ENCODE measurements at places on chromosomes 1 and 21.

DNA sequence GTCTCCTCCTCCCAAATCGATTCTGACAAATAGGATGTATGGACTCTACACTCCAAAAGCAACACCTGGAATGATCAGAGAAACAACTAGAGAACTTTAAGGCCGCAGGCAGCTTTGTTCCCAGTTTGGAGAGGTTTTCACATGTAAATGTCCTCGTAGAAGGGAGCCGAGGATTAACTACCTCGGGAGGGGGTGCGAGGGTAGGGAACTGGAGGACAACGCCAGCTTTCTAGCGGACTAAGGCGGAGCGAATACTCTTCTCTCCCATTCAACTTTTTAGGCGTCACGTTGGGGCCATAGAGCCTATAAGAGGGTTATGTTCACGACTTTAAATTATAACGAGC lies 1.2 kb downstream of the SCAF4 start:
- DNase-seq: no peak

DNA sequence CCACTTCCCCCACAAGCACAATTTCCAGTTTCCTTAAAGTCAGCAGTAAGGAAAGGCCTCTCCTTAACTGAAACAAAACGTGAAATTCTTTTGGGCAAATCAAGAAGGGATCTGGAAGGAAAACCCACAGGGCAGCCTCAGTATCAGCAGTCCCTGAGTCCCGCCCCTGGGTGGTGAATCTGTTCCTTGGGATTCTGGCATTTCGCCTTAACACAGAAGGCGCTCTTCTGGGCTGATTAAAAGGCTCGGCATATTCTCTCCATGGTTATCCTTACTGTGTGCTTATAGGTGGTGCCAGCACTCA lies 12.2 kb upstream of the RAB4A start:
- no peak for DNase-seq

DNA sequence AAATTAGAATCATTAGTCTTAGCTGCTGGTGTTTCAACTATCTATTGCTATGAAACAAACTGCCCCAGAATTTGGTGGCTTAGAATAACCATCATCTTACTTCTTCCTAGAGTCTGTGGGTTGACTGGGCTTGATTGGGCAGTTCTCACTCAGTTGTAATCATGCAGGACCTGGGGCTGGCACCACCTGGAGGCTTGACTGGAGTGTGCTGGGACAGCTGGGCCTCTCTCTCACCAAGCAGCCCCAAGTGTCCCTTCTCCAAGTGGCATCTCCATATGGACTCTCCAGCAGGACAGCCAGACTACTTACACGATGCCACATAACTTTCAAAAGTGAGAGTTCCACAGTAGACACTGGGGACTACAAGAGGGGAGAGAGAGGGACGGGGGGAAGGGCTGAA lies 140.3 kb upstream of the ATP1B1 start:
- no peak for DNase-seq

GRCh38 chr1:234686035-234686434 lies 76.1 kb upstream of the IRF2BP2 start:
- no peak for DNase-seq

DNA sequence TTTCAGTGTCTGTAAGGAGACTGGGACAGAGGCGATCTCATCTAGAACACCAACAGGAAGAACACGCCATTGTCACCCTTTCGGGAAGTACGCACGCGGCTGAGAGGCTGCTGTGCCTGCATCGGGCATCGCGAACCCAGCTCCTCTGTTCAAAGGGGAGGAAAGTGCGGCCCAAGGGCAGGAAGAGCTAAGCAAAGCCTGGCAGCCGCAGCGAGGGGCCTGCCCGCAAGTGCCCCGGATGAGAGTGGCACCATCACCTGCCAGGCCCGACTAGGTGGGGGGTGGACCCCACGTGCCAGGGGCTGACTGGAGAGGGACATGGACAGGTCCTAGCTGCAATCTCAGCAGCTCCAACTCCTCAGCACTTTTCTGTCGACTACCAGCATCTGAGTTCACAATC lies 7.5 kb downstream of the TPRG1L start:
- no peak for DNase-seq

GRCh38 chr21:46274797-46275390 lies 10.5 kb downstream of the MCM3AP start:
- DNase-seq: no peak

GRCh38 chr1:6635910-6636760 lies 11.5 kb downstream of the THAP3 start:
- DNase-seq: no peak

DNA sequence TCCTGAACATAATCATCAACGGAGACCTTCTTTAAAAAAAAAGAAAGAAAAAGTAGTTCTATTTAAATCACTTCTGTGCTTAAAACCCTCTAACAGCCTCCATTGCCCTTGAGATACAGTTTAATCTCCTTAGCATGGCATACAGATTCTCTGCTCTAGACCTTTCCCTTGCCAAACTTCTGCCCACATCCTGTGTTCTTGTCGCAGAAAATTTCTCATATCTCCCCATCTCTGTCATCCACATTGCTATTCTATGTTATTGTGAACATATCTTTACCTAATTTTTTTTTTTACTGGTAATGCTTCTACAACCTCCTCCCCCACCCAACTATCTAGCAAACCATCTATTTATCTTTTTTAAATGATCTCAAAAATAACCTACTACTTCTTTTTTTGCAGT lies 135.7 kb upstream of the PROX1 start:
- DNase-seq: no peak

GRCh38 chr1:159554696-159555095 lies 18.9 kb upstream of the OR10J5 start:
- DNase-seq: no peak

Data from esophagus muscularis mucosa (tissue), 4 donors.